Activated CD8-positive, alpha-beta memory T cell treated with anti-CD3 and anti-CD28 coated beads for 4 hours (primary cell): ENCODE measurements at places on chromosomes 4 and X.

DNA sequence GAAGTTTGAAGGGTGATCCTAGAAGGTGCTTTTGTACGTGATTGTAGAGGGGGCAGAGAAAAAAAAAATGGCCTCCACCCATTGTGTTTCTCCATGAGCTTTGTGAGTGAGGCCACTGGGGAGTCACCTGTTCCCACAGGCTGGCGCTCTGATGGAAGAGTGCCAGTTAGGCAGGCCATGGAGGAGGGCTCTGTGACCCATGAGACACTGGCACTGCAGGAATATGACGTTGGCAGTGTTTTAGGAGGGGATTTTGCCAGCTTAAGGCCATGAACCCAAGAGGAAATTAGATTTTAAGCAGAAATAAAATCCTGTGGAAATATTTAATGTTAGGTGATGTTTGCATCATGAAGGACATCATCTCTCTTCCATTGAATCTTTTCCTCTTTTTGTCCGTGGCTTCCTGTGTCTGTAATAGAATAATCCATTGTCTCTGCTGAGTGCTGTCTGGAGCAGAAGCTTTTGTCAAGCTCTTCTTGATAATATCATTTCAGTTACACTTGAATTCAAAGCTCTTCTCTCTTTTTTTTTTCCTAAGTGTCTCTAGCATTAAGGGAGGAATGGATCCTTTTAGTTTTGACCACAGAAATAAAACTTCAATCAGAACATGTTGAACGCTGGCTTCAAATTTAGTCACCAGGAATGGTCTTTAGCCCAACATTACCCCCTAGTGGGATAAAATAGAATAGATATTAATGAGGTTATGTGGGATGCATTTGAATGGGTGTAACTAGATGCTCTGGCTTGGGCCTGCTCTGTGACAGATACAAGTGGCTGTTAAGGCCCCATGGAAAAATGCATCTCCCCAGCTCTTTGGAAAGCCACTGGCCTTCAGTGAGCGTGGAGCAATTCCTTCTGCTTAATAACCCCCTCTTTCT is 41.0 kb upstream of the UCP1 start:
- no peak for DNase-seq

DNA sequence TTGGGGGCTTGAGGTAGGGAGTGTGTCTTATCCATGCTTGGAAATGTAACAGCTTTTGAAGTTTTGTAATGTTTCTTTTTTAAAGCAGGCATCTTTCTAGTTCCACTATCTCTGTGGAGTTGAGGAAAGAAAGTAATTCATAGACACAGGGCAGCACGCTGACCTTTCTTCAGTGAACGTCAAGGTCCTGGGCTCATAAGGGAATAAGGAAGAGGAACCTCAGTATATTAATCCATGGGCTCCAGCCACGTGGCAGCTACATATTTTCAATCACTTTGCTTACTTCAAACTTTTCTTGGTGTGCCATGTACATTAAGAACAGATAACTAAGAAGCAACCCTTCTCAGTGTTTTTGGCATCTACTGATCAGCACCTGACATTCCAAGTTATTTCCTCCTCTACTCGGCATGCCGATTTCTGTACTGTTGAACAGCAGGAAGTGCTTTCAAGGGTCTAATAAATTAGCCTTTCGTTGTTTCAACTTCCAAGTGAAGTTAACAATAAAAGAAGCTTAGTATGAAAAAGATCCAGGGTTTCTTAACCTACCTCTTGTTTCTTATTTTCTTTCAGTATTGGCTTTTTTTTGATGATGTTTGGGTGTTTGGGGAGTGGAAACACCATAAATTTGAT is 88.2 kb downstream of the SORBS2 start:
- DNase-seq: no peak

- DNase-seq: no peak
These were observed 41.3 kb downstream of the LRBA start for GRCh38 chr4:150973626-150974251.

DNA sequence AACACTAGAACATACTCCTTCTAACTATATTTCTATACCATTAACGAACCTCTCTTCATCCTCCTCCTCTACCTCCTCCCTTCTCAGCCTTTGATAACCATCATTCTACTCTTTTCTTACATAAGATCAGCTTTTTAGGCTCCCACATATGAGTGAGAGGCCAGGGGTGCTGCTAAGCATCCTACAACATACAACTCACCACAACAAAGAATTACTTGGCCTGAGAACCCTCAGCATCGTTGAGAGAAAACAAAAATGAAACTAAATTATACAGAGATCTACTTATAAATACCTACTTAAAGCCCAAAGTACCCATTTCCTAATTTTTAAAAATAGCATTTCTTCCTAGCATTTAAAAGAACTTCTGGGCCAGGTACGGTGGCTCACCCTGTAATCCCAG is 77.7 kb downstream of the CC2D2A start:
- no peak for DNase-seq

DNA sequence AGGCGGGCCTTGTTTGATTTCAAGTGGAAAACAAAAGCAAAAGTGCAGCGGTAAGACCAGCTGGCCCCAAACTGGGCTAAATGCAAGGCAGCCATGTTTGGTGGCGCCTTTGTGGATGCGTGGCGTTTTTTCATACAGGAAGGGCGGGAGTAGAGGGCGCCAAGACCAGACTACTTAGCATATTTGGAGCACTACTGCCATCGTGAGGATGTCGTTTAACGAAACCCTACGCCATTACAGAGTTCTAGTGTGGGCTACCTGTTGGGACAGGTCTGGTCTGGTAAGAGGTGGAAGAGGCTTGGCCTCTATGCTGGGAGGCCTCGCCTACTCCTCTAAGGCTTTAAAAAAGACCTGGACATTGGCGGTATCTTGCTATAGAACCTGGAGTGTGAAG is 230.7 kb upstream of the STK26 start:
- DNase-seq: peak; percentile 73

- no peak for DNase-seq
These were observed 15.7 kb downstream of the ATP8A1 start for GRCh38 chr4:42641161-42641560.

DNA sequence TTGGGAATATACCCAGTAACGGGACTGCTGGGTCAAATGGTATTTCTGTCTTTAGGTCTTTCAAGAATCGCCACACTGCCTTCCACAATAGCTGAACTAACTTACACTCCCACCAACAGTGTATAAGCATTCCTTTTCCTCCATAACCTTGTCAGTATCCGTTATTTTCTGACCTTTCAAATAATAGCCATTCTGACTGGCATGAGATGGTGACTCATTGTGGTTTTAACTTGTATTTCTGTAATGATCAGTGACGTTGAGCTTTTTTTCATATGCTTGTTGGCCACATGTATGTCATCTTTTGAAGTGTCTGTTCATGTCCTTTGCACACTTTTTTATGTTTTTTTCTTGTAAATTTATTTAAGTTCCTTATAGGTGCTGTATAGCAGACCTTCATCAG is 81.2 kb downstream of the ADAM29 start:
- DNase-seq: no peak

DNA sequence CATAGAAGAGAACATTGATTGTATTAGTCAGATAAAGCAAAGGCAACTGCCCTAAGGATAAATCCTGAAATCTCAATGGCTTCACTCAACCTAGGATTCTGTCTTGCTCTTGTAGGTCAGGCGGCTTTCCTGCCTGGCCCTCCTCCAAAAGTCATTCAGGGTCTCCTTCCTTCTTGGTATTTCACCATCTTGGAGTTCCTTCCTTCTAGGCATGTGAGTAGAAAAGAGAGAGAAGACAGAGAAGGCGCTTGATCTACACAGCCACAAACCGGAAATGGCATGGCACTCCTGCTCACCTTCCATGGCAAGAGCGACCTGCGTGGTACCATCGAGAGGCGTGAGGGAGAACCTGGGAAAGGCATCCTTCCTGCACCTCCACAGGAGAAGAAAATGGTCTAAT is 45.3 kb upstream of the HELT start:
- DNase-seq: no peak

GRCh38 chr4:20592663-20593062 is 107.6 kb upstream of the PACRGL start:
- DNase-seq: no peak

DNA sequence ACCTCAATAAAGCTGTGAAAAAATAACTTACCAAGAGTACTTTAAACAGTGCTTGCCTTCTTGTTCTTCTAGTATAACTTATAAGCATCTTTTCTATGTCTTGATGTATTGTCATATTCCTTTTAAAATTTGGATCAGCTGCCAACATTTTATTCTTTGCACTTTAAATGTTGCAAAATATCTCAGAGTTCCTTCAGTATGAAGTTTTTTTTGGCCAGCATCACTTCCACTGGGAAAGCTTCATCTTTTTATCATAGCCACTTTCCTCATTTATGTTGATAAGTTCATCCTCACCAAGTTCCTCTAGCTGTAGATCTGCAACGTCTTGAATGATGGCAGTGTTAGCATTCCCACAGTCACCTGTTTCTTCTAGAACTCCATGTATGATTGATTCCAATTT is 24.2 kb downstream of the CXorf58 start:
- DNase-seq: no peak

DNA sequence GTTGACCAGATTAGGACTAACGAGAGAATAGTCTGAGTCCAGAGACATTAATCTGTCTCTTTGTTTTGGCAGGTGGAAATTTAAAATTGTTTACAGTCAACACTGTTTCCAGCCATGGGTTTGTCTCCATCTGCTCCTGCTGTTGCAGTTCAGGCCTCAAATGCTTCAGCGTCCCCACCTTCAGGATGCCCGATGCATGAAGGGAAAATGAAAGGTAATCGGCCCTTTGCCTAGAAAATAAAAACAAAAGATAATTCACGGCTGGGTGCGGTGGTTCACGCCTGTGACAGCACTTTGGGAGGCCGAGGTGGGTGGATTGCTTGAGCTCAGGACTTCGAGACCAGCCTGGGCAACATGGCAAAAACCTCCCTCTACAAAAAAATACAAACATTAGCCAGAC is 815 bp downstream of the HCCS start:
- no peak for DNase-seq

- DNase-seq: no peak
These were observed 2.4 kb downstream of the PPEF1 start for GRCh38 chrX:18709833-18710232.

GRCh38 chr4:142656178-142656577 is 189.9 kb downstream of the INPP4B start:
- no peak for DNase-seq

DNA sequence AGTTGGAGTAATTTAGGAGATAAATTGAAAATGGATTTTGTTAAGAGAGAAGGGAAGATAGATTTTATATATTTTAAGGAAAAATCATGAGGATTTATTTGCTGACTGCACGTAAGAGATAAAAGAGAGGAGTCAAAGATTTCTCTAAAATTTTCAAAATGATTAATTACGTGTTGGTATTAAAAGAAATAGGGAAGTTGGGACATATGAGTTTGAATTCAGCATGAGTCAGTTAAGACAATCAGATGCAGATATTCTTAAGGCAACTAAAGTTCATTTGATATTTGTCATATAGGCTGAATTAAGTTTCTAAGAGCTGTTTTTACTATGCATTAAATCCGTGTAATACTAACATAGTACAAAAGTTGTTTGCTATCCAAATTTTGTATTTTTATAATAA is 46.9 kb downstream of the TET2 start:
- DNase-seq: no peak

- no peak for DNase-seq
These were observed 145.1 kb downstream of the NHS start for GRCh38 chrX:17520016-17520615.
